ENCODE measurements at places on chromosomes 7 and 10. TPM values are rescaled to one million over a fixed set of nuclear protein-coding genes. Genes with fewer than 3 reads are reported as not detected.

CDHR3 gene
- 8.2 TPM for total RNA-seq

PDIA4 gene
- 61.5 TPM for total RNA-seq

CYP3A4 gene
- not detected for total RNA-seq

SFXN3 gene
- total RNA-seq: 58.9 TPM

MOGAT3 gene
- not detected for total RNA-seq

GBX1 gene
- not detected for total RNA-seq

NRCAM gene
- total RNA-seq: 17.4 TPM

EPHB4 gene
- 49.5 TPM for total RNA-seq

RTKN2 gene
- 0.22 TPM for total RNA-seq

SKIDA1 gene
- total RNA-seq: 3.1 TPM

ANAPC16 gene
- total RNA-seq: 76.1 TPM

NEUROD6 gene
- total RNA-seq: not detected

IKZF1 gene
- 20.1 TPM for total RNA-seq

HPSE2 gene
- 1.7 TPM for total RNA-seq

ETV1 gene
- 45.3 TPM for total RNA-seq

SPDYE16 gene
- total RNA-seq: 1.9 TPM

PLEKHS1 gene
- total RNA-seq: 0.22 TPM

IDE gene
- 34.8 TPM for total RNA-seq

FKBP6 gene
- not detected for total RNA-seq

CUEDC2 gene
- total RNA-seq: 101 TPM

PTPN20 gene
- 5.3 TPM for total RNA-seq

NME8 gene
- total RNA-seq: 1.2 TPM

LMOD2 gene
- total RNA-seq: not detected

FAM241B gene
- total RNA-seq: 6.1 TPM

EMX2 gene
- 3.3 TPM for total RNA-seq

NPSR1 gene
- total RNA-seq: not detected

DPP6 gene
- 0.62 TPM for total RNA-seq

IDI2 gene
- not detected for total RNA-seq

OR6B1 gene
- total RNA-seq: not detected

AZGP1 gene
- total RNA-seq: 120 TPM

EBLN1 gene
- not detected for total RNA-seq

PTF1A gene
- not detected for total RNA-seq

SH2B2 gene
- total RNA-seq: 9.9 TPM

AKAP9 gene
- 84.5 TPM for total RNA-seq

SPDYE11 gene
- total RNA-seq: not detected

ZPBP gene
- total RNA-seq: not detected

MMD2 gene
- total RNA-seq: 3.7 TPM

PAPOLB gene
- 0.98 TPM for total RNA-seq

ATP6V1F gene
- total RNA-seq: 89.6 TPM

CALML5 gene
- total RNA-seq: not detected

KNDC1 gene
- 7.1 TPM for total RNA-seq

ANXA8L1 gene
- 0.31 TPM for total RNA-seq

RASA4B gene
- total RNA-seq: 59.3 TPM

HABP2 gene
- total RNA-seq: not detected

DGKI gene
- 2.3 TPM for total RNA-seq

TMEM236 gene
- 0.49 TPM for total RNA-seq

TRUB1 gene
- total RNA-seq: 11.2 TPM

NFE2L3 gene
- total RNA-seq: 3.8 TPM

PPP1R3C gene
- 10.9 TPM for total RNA-seq

ACTL6B gene
- total RNA-seq: not detected

NUTM2A gene
- total RNA-seq: 0.89 TPM

TDRD1 gene
- total RNA-seq: 0.31 TPM
